ENCODE measurements at places on chromosomes 11 and 22.

DNA sequence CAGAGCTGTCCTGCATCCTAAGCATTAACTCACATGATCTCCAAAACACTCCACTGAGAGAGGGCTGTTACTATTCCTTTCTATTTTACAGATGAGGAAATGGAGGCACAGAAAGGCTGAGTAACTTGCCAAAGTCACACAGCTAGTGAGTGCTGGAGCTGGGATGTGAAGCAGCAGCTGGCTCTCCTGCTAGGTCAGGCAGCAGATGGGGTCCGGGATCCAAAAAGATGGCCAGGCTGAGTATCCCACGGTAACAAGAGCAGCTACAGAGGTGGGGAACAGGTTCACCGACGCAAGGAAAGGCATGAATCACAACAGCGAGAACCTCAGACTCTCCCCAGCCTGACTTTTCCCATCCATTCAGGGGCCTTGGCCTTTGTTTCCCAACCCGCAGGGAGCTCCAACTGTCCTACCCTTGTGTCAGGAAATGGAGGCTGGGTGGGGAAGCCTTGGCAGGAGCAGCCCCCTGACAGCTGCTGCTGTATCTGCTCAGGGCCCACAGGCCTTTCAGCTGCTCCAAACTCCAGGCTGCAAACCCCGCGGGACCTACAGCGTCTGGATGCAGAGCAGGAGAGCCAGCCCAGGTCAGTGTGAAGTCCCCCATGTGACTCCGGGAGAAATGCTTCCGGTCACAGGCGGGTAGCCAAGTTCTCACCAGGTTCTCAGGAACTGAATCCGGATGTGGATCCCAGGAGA lies 29.5 kb downstream of the DKK3 start:
- no peak for DNase-seq

DNA sequence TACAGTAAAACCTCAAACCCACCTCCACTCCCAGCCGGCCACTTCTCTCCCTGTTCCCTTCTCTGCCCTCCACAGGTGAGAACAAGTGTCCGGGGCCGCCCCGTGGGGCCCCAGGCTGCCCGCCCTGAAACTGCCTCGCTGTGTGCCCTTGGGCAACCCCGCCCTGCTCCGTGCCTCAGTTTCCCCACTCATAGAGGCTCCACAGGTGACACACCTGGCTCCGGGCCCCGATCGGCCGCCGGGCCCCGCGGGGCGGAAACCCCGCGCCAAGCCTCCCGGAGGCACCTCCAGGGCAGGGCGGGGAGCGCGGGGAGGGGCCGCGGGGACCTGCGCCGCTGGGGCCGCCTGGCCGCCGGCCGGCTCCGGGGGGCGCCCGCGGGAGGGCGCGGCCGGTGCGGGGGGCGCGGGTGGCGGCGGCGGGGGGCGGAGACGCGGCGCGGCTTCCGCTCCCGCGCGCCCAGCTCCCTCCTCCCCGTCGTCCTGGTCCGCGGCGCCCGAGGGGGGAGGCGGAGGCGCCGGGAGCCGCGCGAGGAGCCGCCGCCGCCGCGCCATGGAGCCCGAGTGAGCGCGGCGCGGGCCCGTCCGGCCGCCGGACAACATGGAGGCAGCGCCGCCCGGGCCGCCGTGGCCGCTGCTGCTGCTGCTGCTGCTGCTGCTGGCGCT lies at the start of gene LRP5:
Gene LRP5 (plus strand): TSS at position 475 of the 663 bp plus-strand sequence. CDS start 124 bp downstream, at position 599.
- no peak for DNase-seq

GRCh38 chr11:127052404-127052803 lies 51.8 kb upstream of the KIRREL3 start:
- DNase-seq: no peak

- no peak for DNase-seq
Measured at GRCh38 chr11:44171518-44171917, 76.0 kb downstream of the EXT2 start.

GRCh38 chr11:117315285-117316196 lies 515 bp downstream of the BACE1 start:
- no peak for DNase-seq

GRCh38 chr22:24512043-24512442 lies 16.9 kb downstream of the UPB1 start:
- no peak for DNase-seq

DNA sequence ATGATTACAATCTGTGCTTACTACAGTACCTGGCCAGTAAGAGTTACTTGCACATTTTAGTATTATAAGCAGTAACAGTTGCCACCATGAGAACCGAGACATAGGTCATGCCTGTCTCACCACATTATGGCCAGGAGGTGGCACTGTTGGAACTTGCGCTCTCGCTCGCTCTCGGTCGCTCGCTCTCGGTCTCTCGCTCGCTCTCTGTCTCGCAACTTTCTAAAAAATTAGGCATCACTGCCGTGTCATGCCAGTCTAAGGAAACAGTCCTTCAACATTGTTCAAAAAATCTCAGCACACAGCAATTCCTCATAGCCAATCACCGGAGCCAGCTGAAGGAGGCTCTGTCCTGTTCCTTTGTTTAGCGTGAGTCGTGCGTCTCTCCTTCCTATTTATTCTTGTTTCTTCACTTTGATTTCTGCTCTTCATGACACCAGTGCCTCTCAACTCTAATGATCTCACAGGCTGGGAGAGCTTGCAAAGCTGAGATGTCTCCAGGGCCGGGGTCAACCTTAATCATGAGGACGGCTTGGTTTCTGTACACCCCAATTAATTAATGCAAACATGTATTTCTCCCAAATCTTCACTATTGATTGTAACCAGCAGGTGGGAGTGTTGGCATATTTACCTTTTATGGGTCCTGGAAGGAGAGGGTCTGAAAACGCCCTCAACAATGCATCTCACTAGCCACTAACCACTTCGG lies 6.3 kb upstream of the ADAMTS8 start:
- peak; percentile 22 for DNase-seq

DNA sequence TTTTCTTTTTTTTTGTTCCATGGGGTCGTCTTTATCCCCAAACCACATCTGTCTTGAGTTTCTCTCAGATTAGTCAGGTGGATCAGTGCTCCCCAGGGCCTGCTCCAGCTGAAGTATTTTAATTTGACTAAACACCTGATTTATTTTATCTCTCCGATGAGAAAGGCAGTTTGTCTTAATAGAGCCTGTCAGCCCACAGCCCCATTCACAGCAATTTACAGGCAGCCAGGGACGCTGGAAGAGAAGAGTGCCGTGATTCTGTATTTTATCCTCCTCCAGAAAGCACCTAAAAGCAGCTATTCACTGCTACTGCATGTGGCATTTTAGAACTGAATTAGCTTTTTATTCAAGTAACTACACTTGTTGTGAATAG lies 164.5 kb downstream of the SOX6 start:
- no peak for DNase-seq

- no peak for DNase-seq
Measured at GRCh38 chr22:32712644-32713355, 88.7 kb upstream of the TIMP3 start.

GRCh38 chr22:35539910-35540594 lies 579 bp upstream of the RASD2 start:
- peak; percentile 47 for DNase-seq

DNA sequence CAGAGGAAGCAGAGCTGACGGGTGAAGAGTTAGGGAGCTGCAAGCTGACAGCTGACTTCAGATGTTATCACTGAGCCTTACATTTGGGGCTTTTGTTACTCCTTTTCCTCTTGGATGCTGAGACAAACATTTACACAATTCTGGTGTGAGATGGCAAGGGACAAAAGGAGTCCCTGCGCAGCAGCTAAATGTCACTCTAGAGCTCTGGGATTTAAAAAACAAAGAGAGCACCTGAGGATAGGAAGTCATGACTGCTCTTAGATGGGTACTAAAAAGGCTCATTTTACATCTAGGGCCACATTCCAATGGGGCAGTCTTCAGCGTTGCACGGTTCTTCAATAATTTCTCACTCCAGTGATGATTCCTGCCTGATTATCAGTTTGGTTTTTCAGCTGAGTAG lies 204.5 kb downstream of the RAB38 start:
- no peak for DNase-seq

- no peak for DNase-seq
Measured at GRCh38 chr22:50082197-50082715, 3.0 kb downstream of the MLC1 start.

Measured in stimulated activated CD8-positive, alpha-beta memory T cell treated with anti-CD3 and anti-CD28 coated beads, Interleukin-2, amount 100 ng/mL, for 1 hour (primary cell).